ENCODE measurements at places on chromosomes 5 and 9.

DNA sequence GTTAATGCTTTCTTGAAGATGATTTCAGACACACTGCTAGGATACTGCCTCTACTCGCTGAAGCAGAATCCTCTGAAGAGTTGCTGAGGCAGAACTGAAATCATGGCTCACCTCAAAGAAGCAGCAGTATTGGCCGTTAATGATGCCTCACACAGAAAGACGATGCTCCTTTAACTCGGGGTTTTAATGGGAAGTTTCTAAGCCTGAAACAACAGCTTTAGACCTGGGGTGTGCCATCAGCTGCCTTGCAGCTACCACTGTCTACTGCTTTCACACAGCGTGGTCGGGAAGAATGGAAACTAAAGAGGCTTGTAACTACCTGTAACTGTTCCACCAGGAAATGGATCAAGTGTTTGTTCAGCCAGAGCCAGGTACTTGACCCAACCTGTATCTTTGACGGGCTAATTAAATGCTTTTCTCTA is at the start of gene CTXN3:
TSS of gene CTXN3 (plus strand) at position 65 of the 422 bp plus-strand sequence. CDS start 8,440 bp downstream, outside the sequence.
- DNase-seq, result no peak

GRCh38 chr5:128174951-128175350 is 91.4 kb downstream of the SLC12A2 start:
- DNase-seq, result no peak

DNA sequence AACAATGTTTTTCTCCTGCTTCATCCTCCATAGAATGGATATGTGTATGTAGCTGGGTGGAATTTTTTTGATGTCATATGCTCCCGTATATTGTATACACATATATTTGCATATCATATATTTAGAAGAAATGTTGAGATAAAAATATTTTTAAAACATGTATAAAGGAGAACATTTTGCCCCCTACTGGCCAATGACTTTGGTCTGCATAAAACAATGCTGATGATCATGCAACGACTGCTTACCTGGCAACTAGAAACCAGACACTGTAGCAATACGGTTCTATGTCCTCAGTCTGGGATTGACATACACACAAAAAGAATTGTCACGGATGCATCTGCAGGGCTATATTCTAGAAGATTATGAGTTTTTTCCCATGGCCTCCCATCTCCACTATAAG is 503.6 kb downstream of the ELAVL2 start:
- no peak for DNase-seq

GRCh38 chr5:141771031-141771430 is 89.0 kb upstream of the ARAP3 start:
- DNase-seq, result no peak

- no peak for DNase-seq
Measured at GRCh38 chr9:100084128-100084453, 14.7 kb downstream of the ERP44 start.
